GM13976 (cell line): ENCODE measurements at places on chromosomes 5 and 9.
A peak's percentile ranks its signal among the peaks of the same experiment; 100 is the strongest.

DNA sequence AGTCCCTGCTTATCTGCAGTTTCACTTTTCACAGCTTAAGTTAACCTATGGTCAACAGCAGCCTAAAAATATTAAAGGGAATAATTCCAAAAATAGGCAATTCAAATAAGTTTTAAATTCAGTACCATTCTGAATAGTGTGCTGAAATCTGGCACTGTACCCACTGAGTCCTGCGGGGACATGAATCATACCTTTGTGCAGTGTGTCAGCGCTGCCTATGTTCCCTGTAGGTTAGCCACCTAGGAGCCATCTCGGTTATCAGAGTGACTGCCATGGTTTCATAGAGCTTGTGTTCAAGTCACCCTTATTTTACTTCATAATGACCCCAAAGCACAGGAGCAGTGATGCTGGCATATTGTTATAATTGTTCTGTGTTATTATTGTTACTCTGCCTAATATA is 139.9 kb downstream of the GPBP1 start:
- no peak for DNase-seq

GRCh38 chr5:94281236-94281801 is 337.1 kb downstream of the KIAA0825 start:
- no peak for DNase-seq

- DNase-seq: no peak
Observed at GRCh38 chr9:99737649-99738048, 84.0 kb upstream of the NR4A3 start.

DNA sequence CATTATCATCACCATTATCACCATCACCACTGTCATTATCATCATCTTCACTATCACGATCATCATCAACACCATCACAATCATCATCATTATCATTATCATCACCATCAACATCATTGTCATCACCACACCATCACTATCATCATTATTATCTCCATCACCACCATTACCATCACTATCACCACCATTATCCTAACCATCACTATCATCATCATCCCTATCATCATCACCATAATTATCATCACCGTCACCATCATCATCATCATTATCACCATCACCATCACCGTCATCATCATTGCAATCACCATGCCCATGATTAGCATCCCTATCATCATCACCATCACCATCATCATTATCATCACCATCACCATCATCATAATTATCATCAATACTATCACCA is 311.9 kb downstream of the IRX2 start:
- DNase-seq: no peak

DNA sequence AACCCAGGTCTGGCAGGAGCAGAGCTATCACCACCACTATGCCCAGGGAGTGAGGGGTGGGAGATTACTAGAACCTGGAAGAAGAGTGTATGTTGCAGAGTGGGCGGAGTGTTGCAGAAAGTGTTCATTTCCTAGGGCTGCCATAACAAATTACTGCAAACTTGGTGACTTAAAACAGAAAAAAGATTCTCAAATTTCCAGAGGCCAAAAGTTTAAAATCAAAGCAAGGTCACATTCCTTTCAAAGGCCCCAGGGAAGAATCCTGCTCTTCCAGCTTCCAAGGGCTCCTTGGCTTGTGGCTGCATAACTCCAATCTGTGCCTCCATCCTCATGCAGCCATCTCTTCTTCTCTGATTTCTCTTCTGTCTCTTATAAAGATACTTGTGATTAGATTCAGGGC is 30.6 kb upstream of the SPINK4 start:
- no peak for DNase-seq

DNA sequence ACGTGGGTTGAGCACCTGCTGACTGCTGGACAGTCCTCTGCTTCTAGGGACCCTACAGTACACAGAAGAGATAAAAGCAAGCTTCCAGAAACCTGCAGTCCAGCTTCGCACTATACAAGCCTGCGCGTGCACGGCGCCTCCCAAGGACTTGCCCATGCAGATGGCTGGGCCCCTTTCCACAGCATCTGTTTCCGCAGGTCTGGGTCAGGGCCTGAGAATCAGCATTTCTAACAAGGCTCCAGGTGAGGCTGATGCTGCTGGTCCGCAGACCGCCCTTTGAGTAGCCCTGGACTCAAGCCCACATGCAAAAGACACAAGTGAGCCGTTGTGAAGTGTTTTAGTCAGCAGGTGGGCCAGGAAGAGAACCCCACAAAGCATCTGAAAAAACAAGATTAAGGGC is 133.1 kb downstream of the HSD17B3 start:
- DNase-seq: no peak

GRCh38 chr9:81588148-81588871 is 101.0 kb downstream of the TLE1 start:
- no peak for DNase-seq

- no peak for DNase-seq
Observed at GRCh38 chr9:1231998-1232919, 182.1 kb downstream of the DMRT2 start.

DNA sequence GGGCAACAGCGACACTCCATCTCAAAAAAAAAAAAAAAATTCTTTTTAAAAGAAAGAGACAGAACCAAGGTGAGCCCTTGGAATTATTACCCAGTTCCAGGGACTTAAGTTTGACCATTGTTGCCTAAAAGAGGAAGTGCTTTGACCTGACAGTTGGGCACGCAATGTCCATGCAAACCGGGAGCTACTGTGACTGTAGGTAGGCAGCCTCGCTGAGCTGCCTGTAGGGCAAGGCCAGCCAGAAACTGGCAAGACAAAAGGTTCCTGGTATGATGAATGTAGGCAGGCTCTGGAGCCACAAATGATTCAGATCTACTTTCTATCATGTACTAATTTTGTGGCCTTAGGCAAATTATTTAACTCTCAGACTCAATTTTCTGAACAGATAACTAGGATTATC is 334.8 kb upstream of the ZNF462 start:
- DNase-seq: no peak

GRCh38 chr9:98317134-98317857 is 61.8 kb upstream of the TBC1D2 start:
- DNase-seq: no peak

DNA sequence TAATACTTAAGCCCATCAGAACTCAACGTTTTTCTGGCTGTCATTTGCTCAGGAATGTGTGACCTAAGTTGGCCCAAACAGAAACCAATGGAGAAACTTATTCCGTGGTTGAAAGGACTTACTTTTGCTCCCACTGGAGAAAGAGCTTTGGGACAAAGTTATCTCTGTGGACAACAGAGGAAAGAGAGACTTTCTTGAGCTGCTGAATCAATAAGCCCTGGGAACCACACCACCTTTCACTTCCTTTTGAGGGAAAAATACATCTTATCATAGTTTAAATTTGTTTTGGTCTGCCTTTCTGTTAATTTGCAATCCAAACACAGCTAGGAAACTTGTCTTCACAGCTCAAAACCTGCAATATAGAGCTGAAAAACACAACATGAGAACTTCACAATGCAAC is 62.8 kb upstream of the VCAN start:
- no peak for DNase-seq

DNA sequence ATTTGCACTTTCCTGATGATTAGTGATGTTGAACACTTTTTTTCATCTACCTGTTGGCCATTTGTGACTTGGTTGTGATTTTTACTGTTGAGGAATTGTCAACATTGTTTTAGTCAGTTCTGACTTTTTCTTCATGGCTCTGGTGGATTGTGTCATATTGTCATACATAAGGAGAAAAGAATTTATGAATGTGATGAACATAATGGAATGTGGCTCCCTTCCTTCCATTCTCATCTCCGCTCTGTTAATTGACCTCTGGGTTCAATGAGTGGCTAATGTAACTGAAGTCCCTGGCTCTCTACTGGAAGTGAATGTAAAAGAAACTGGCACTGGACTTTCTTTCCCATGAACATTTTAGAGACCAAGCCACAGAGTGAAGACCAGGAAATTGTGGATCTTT is 49.2 kb downstream of the KIAA1958 start:
- DNase-seq: no peak

DNA sequence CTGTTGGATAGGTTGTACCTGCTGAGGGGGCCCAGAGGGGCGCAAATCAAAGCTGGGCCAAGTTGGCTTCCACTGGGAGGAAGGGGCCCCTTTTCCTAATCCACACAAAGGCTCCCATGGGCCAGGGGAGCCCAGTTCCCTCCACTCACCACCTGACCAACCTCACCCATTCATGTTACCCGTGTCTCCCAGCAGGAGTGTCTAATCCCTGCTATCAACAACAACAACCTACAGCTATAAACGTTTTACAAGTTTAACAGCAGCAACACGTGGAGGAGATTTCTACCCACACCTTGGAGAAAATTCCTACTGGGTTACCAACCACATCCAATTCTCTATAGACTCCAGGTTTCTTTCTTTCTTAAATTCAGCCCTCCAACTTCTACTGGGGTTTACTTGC is 216.2 kb downstream of the SLIT3 start:
- no peak for DNase-seq

- DNase-seq: no peak
Observed at GRCh38 chr9:73229543-73229942, 77.9 kb downstream of the ANXA1 start.

- peak; percentile 30 for DNase-seq
Observed at GRCh38 chr9:100099722-100100042, 639 bp downstream of the INVS start.

DNA sequence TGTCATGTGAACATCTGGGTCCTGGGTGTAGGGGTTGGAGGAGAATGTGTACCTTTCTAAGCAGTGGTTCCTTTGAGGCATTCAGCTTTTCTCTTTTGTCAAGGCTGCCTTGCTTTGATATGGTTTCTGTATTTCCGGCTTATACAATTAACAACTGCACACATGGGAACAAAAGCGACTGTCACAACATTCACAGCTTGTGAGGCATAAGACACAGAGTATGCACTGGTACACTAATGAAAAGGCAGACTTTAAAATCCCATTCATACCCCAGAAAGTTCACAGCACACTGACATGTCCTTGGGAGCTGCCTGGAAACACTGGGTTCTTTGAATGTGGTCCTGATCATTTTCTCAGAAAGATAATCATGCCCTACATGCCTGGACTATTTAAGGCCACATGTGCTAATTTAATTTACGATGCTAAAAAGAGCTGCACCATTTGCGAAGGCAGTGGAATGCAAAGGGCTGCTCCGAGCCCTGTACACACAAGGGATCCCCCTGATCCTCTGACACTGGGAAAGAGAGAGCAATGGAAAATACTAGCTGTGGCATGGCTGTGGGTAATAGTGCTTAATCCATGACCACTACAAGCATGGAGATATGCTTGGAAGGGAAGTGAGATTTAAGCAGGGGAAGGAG is 131.8 kb downstream of the EFNA5 start:
- no peak for DNase-seq

GRCh38 chr5:52448111-52448510 is 339.6 kb upstream of the ITGA1 start:
- DNase-seq: no peak

- DNase-seq: no peak
Observed at GRCh38 chr5:111511174-111511830, 1.0 kb downstream of the STARD4 start.

DNA sequence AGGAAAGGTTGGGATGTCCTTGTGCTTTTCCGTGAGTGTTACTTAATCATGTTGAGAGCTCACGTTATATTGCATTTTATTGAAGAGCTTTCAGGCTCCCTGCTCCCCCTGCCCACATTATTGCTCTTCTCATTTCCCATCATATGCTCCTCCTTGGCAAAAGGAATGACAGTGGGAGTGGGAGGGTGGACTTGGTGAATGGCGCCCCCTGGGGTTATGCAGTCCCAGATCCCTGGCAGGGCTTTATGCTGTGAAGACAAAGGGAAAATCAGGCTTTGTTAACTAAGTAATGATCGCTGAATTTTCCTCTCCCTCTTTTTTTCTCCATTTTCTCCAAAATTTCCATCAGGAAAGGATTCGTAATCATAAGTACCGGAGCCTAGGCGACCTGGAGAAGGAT is 166.6 kb downstream of the SMARCA2 start:
- no peak for DNase-seq

DNA sequence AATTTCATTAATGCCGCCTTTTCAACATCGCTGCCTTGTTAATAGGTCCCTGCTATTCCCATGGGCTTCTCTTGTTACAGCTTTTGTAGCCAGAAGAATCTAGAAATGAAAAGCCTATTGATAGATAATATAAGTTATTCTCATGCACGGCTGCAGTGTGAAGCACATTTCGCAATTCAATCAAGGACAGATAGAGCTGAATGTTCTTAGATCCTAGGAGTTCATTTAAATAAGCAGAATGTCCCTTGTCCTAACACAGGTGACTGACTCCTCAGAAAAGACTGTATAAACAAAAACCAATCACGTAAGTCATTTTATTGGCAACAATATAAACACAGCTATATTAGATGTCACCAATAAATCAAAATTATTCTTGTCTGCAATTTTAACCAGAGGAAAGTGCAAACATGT is 9.4 kb downstream of the GLIS3 start:
- no peak for DNase-seq

GRCh38 chr5:158155811-158156505 is 297.0 kb upstream of the CLINT1 start:
- no peak for DNase-seq

GRCh38 chr5:173981185-173981761 is 7.7 kb upstream of the C5orf47 start:
- no peak for DNase-seq

GRCh38 chr5:34858790-34859189 is 19.8 kb downstream of the TTC23L start:
- DNase-seq: no peak

GRCh38 chr9:93492327-93492726 is 38.9 kb upstream of the FAM120AOS start:
- DNase-seq: no peak

GRCh38 chr9:126275386-126276001 is 51.1 kb upstream of the MVB12B start:
- DNase-seq: no peak

DNA sequence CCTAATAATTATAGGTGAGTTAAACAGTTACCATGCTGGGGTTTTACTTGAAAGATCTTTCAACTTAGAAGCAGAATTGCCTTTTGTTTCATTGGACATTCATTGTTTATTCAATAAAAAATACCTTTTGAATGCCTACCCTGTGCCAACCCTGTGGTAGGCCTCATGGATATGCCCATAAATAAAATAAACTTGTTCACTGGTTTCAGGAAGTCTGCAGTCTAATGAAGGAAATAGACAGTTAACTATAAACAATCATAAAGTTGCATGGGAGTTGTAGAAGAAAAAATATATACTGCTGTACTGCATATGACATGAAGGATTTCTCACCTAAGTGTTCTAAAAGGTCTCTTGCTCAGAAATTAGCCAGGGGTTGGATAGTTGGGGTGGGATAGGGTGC is 5.3 kb upstream of the GPR21 start:
- DNase-seq: no peak

- no peak for DNase-seq
Observed at GRCh38 chr9:113599646-113600022, 136.1 kb downstream of the RGS3 start.

GRCh38 chr5:39943811-39944210 is 519.0 kb upstream of the DAB2 start:
- DNase-seq: no peak

GRCh38 chr5:123907349-123907748 is 395.4 kb downstream of the CSNK1G3 start:
- no peak for DNase-seq
